ENCODE measurements at places on chromosomes 7 and 10. TPM values are rescaled to one million over a fixed set of nuclear protein-coding genes. Genes with fewer than 3 reads are reported as not detected.

- no peak for DNase-seq
Observed at GRCh38 chr7:151246102-151246850, 2.2 kb downstream of the SMARCD3 start.

- DNase-seq: no peak
Observed at GRCh38 chr10:132396494-132397035, 435 bp upstream of the PWWP2B start.

DNA sequence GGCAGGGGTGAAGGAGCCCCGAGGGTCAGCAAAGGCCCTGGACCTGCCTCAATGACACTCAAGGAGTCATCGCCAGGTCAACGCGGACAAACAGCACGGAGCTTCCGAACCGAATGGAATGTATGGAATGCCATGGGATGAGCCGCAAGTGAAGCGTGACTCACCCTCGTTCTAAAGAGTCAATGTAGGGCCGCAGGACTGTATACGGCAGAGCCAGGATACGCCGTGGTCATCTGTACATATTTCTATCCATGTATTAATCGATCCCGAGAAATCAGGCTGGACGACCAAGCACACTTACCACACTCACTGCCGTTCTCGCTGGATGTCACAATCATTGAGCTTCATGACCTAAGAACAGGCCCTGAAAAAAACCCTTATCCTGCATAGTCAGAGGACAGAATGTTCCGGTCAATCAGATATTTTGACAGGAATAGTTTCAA, 4.3 kb downstream of the SNX8 start:
- DNase-seq: no peak

DNA sequence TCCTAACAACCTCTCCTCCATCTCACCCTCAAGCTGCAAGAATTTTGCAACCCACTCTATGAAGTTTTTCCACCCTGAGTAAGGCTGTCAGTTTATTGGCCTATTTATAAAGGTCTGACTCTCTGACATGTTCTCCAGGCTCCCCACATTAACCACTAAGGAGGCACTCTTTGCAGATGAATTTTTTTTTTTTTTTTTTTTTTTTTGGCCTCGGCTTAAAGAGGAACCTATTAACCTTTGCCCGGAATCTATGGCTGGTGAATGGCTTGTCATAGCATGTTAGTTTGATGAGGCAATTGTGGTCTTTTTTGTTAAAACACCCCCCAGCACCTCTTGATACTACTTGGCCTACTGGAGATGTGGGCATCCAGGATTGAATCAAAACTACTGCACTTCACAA, 57.1 kb downstream of the TBXAS1 start:
- no peak for DNase-seq

DNA sequence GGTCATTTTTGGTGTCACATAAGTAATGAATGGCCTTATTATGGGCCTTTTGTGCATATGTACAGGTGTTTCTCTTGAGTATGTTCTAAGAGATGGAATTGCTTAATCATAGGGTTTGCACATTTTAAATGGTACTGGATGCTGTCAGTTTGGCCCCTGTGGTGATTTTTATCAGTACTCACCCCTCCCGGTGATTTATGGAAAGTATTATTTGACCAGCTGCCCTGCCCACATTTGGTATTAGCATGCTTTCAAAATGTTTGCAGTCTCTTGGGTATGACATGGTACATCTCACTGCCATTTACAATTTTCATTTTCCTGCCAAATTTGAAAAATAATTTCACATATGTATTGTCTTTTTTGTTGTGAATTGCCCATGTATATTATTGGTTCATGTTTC, 427.7 kb downstream of the LRMDA start:
- no peak for DNase-seq

GRCh38 chr10:69320521-69320920, 42.2 kb downstream of the HK1 start:
- no peak for DNase-seq

DNA sequence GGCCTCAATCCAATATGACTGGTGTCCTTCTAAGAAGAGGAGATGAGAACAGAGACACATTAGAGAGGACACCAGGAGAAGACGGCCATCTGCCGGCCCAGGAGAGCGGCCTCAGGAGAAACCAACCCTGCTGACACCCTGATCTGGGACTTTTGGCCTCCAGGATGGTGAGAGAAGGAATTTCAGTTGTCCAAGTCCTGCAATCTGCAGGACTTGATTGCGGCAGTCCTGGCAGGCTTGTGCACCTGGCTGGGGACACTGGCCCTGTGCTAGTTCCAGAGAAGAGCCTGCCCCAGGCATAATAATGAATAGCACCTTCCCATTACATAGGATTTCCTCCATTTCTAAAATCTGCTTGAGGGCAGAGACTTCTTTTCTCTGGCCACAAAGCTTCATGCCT, 409.9 kb upstream of the SHH start:
- DNase-seq: no peak

GRCh38 chr10:92773776-92774175, 74.5 kb upstream of the EXOC6 start:
- no peak for DNase-seq

- DNase-seq: no peak
Observed at GRCh38 chr7:108049962-108050361, 47.0 kb upstream of the LAMB1 start.

GRCh38 chr10:98274562-98274961, 6.6 kb upstream of the LOXL4 start:
- no peak for DNase-seq

GRCh38 chr7:133888061-133888930, 238.8 kb upstream of the LRGUK start:
- no peak for DNase-seq

- DNase-seq: no peak
Observed at GRCh38 chr10:99775850-99776249, 6.6 kb upstream of the ABCC2 start.

- no peak for DNase-seq
Observed at GRCh38 chr10:34884272-34884952, 69.3 kb upstream of the PARD3 start.

DNA sequence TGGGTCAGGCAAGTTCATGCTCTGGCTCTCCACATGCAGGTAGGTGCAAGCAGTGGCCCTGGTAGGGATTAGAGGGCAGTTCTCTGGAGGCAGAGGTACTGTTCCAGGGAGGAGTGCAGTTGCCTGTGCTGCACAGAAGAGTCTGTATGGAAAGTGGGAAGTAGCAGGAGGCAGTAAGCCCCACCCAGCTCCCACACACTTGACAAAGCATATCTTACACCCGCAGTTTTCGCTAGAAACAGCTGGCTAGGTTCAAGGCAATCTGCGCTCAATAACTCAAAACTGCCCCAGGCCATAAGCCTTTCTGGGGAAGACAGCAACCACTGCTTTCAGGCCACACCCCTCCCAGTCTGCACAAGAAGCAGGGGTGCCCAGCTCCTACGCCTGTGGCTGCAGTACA, 33.1 kb upstream of the ARMC3 start:
- no peak for DNase-seq

DNA sequence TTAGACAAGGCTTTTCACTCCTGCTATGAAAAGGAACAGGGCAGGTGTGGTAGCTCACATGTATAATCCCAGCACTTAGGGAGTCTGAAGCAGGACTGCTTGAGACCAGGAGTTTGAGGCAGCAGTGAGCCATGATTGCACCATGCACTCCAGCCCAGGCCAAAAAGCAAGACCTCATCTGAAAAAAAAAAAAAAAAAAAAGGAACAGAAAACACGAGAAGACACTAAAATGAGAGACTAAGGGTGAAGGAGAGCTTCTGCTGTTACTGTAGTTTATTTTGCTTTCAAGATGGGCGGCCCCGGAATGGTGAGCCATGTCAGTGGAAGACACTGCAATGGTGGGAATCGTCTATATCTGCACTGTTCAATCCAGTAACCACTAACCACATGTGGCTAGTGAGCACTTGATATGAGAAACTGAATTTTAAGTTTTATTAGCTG, 9.9 kb downstream of the PIP4K2A start:
- no peak for DNase-seq

GRCh38 chr7:138170298-138170697, 94.0 kb downstream of the AKR1D1 start:
- DNase-seq: no peak

GRCh38 chr7:13099154-13099795, 411.8 kb downstream of the ARL4A start:
- no peak for DNase-seq

- no peak for DNase-seq
Observed at GRCh38 chr10:47214520-47214919, 85.5 kb upstream of the GDF10 start.

DNA sequence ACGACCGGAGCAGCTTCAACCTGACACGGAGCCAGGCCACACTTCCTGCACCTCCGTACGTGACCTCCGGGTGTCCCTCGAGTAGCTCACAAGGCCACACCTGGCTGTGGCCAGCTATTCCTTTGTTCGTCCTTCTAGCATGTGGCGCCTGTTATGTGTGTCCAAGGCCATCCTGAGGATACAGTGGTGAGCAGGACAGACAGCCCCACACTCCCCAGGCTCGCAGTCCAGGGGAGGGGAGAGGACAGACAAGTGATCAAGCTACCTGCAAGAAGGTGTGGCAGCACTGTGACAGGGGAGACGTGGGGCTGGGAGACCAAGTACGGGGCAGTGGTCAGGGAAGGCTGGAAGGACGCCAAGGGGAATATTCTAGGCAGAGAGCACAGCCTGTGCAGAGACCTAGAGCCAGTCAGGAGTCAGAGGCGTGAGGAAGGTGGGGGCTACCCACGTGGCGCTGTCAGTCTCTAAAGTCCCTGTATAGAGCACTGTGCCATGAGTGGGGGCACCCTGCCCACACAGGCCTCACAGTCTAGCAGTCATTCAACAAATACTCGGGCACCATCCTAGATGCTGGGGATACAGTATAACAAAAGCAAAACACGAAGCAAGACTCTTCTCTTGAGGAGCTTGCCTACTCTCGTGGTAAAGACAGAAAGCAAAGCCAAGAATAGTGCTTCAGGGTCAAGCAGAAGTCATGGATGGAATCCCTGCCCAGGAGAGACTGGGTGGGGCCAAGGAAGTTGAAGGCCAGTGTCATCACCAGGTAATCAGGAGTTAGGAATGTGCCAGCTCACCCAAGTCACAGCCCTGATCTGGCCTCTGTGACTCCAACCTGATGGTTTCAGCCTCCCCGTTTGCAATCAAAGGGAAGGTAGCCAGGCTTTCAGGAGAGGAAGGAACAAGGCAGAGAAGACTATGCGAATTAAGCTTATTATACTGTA, 58.6 kb downstream of the PROSER2 start:
- DNase-seq: no peak

Gene GRID1
- total RNA-seq: 3.0 TPM

Gene ADRA2A
- total RNA-seq: 1.1 TPM

Gene IL2RA
- total RNA-seq: 0.73 TPM

Gene OR2A5
- total RNA-seq: not detected

Gene SPDYE9
- total RNA-seq: not detected

Gene MACROH2A2
- 15.3 TPM for total RNA-seq

Gene RPEL1
- total RNA-seq: not detected

Gene BHLHA15
- total RNA-seq: not detected

Gene JCAD
- 19.3 TPM for total RNA-seq

Gene IKZF5
- 11.3 TPM for total RNA-seq

Gene ANTXRL
- not detected for total RNA-seq

Gene KCNH2
- 61.9 TPM for total RNA-seq
